ENCODE measurements at places on chromosomes 1 and 21.
A peak's percentile ranks its signal among the peaks of the same experiment; 100 is the strongest.

- DNase-seq = no peak
Observed at GRCh38 chr1:51575406-51576084, 41.3 kb upstream of the OSBPL9 start.

DNA sequence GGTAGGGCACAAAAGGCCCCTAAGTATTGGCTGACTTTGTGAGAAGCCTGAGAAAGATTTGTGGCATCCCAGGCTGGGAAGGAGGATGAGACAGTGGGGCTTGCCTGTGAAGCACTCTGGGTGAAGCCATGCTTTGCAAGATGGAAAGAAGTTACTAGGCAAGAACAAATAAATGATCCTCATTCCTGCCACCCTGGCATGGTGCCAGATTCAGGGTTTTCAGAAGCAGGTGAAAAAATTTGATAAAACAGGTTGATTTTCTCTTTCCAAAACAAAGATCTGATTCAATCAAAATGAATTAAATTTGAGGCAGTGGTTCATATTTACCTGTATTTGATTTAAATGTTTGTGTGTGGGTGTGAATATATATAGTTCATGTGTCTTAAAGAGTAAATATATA, 386.9 kb upstream of the PROX1 start:
- DNase-seq = no peak

- DNase-seq = no peak
Observed at GRCh38 chr1:117630423-117630998, 24.7 kb downstream of the TENT5C start.

DNA sequence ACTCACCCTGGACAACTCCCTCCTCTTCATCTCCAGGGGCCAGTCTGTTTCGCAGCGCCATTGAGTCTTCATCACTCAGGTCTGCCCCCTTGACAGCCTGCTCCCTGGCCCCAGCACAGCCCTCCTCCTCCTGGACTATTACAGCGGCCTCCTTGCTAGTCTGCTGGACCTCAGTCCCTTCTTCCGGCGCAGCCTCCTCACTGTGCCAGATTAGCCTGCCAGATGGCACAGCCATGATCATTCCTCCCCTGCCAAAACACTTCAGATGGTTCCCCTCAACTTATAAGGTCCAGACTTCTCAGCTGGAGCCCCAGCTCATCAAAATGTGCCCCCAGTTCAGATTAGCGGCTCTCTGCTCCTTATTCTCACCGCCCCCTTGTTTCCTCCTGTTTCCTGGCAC, 7.0 kb upstream of the CELSR2 start:
- DNase-seq = no peak

- DNase-seq = no peak
Observed at GRCh38 chr1:85629532-85629920, 49.0 kb downstream of the CCN1 start.

DNA sequence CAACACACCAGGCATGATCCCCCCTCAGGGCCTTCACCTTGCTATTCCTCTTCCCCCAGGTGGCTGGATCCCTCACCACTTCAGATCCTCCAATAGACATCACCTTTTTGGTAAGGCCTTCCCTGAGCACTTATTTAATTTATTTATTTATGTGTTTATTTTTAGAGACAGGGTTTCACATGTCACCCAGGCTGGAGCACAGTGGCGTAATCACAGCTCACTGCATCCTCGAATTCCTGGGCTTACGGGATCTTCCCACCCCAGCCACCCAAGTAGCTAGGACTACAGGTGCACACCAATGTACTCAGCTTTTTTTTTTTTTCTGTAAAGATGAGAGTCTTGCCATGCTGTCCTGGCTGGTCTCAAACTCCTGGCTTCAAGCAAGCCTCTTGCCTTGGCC, 17.2 kb downstream of the KCNN3 start:
- DNase-seq = no peak

DNA sequence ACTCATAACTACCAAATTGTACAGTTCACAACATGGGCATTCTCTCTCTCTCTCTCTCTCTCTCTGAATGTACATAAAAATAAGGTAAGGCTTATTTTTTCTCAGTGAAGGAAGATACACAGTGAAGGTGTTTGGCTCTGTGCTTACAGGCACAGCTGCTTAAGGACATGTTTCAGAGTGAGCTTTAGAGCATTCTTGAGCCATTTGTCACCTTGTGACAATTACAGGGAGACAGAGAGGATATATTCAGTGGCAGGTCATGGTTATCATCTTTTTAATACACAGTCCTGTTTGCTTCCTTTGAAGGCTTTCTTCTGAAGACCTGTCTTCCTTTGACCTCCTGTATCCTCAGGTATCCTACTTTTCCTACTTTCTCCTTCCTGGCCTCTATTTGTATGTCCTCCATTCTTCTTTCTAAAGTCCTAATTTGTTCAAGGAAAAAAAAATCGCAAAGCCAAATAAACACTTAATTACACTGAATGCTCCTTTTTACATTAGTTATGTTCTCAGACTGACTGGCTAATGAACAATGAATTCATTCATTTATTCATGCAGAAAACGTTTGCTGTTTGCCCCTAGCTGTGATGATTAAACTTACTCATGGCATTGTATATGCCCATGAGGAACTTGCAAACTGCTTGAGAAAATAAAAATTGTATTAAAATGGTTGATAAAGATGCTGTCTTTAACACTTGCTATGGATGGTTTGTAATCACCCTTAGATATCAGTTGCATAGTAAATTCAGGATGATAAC, 33.4 kb downstream of the HSD17B7 start:
- no peak for DNase-seq

DNA sequence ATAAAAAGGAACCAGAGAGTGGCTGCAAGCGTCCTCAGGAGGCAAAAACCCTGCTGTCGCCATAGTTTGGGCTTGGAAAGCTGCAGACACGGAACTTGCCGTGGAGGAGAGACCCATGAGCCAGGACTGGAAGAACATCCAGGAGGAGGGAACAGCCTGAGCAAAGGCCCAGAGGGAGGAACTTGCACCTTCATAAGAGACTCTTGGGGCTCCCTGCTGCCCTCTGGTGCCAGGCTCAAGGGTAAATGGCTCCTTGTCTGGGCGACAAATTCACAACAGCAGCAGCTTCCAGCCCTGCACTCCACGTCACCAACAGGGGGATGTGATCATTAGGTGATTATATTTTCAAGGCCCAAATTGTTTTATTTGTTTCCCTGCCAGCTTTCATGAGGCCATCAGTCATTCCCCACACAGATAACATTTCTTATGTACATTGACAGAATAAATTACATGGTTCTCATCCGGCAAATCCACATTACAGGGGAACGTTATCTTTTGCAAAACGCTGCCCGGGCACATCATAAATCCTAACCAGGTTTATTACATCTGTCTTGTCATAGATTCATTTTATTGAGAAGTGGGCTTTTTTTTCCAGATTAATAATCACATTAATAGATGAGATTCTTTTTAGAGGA, 143.0 kb upstream of the GRIK3 start:
- DNase-seq = peak; percentile 4

- no peak for DNase-seq
Observed at GRCh38 chr1:236494586-236495466, 29.0 kb upstream of the LGALS8 start.

DNA sequence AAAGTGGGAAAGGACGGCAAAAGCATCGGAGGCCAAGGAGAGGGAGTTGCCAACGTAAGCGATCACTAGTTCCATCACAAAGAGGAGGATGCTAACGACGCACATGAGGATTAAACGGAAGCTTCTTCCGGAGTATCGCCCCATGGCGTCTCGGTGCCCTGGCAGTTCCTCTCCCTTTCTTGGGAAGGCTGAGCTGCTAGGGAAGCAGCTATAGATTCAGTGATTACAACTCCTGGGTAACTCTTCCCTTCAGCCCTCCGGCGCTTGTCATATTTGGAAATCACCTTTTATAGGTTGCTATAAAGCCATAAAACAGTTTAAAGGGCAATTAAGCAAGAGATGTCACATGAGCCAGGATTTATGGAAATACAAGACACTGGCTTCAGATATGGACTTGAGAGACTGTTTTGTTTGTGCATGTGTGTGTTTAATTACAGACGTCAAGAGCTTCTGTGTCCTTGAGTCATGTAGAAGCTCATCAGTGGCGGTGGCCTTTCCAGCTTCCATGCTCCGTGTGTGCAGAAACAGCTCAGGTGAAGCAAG, 30.6 kb upstream of the SLC30A10 start:
- no peak for DNase-seq

DNA sequence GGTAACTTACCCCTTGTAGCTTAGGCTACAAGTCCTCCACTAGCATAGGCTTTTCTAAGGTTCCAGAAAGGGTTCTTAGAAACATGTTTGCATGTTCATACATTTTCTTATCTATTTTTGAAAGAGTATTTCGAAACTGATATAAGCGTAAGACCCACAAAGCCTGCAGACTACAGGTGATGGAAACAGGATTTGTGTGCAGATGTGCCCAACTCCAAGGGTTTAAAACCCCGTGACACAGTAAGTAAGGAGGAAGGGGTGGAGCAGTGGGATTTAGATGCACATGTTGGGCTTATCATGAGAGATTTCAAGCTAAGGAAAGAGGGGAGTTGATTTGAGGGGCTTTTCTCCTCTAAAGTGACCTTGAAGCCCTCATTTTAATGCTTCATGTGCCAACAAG, 164.7 kb downstream of the LTN1 start:
- no peak for DNase-seq

DNA sequence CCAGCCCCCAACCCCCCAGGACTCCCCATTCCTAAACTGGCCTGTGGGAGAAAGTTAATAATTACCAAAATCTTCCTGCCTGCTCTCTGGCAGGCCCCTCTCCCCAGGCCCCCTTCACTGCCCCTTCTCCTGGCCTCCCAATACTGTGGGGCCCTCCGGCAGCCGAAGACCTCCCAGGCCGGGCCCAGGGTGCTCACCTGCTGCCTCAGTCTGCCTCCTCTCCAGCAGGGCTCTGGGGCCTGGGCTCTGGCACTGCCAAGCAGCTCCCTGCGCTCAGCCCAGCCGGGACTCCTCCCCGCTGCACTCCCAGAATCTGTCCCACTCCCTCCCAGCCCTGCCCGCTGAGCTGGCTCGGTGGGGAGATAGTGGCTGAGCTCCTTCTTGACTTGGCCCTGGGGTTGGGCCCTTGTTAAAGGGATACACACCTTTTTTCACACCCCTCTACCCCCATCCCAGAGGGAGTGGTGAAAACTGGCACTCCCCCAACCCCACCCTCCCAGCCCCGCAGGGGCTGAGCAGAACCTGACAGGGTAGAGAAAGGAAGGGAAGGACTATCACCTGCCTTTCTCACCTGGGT, at the start of gene S100A16:
TSS of gene S100A16 (minus strand) at position 383 of the 577 bp plus-strand sequence. CDS start 4,986 bp downstream, outside the sequence.
- no peak for DNase-seq

- no peak for DNase-seq
Observed at GRCh38 chr1:39269791-39270342, 65.4 kb downstream of the MACF1 start.

GRCh38 chr1:232426801-232427200, 203.1 kb downstream of the SIPA1L2 start:
- DNase-seq = no peak

- no peak for DNase-seq
Observed at GRCh38 chr1:188228623-188229022, 1399.9 kb downstream of the PLA2G4A start.

- no peak for DNase-seq
Observed at GRCh38 chr1:205091043-205091740, 6.9 kb upstream of the TMEM81 start.

DNA sequence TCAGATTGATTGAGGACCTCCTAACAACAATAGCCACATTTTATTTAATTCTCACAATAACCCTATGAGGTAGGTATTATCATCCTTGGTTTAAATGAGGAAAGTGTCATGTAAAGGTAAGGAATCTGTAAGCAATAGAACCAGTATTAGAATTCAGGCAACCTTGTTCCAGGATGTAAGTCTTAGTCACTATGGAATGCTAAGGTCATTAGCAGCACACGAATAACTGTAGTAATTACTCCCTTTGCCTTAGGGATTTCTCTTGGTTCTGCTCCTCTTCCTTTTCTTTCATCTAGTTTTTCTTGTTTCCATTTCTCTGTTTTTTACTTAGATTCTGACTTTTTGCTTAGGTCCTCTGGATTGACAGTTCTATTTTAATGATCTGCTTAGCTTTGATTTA, 23.1 kb upstream of the ATP6V1G3 start:
- no peak for DNase-seq

- DNase-seq = no peak
Observed at GRCh38 chr1:241323514-241324195, 33.4 kb downstream of the RGS7 start.

DNA sequence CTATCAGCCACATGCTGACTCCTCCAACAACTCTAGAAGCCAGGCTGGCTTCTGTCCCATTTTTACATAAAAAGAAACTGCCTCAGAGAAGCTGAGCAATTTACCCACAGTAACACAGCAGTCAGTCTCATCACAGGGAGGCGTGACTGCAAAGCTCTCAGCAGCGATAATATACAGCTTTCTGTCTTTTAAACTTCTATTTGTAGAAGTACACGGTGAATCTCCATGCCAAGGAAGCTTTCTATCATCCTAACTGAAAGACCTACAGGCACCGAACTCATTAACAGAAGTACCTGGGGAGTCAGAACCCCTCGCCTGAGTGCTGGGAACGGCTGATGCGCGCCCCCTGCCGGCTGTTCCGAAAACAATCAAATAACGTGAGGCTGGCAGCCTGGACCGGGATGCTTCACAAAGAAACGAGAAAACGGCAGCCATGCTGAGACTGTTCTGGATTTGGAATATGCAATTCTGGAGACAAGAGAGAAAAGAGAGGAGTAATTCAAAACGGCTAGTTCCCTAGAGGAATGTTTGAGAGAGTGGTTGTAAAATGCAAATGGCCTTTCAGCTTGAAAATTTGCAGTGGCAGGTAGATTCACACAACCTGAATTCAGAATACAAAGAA, 43.5 kb upstream of the RAB4A start:
- DNase-seq = peak; percentile 61

- peak; percentile 13 for DNase-seq
Observed at GRCh38 chr1:118151312-118151937, 33.6 kb downstream of the SPAG17 start.

- DNase-seq = no peak
Observed at GRCh38 chr1:62998845-62999649, 215.1 kb downstream of the ATG4C start.

DNA sequence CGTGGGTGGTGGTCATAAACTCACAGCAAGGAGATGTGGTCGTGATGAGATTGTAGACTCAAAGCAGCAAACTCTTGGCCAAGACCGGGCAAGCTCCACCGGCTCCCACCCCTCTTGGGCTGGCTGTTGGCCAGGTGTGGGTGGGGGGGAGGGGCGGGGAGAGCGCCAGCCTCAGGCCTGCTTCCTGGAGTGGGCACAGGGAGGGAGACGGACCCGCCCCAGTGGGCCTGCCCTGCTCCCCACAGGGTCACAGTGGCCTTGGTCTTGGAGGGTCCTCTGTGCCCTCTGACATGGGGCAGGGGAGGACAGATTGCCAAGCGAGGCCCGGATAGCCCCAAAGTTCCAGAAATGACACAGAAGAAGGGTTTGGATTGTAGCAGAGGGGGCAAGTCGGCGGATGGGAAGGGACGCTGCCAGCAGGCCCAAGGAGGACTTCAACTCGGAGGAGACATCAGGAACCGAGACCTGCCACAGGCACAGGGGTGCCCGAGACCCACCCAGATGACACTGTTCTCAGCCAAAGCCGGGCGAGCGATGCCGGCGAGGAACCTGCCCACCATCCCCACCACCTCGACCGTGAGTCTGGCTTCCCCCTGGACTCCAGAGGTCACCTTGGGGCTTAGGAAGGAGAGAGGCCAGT, 85.4 kb upstream of the ACTRT2 start:
- no peak for DNase-seq

Data from stimulated activated CD4-positive, alpha-beta T cell treated with anti-CD3 and anti-CD28 coated beads, TNF-alpha, amount 100 ng/mL, for 48 hours (primary cell).